ENCODE measurements at places on chromosomes 1 and 21.

- no peak for DNase-seq
Observed at GRCh38 chr21:24123785-24124184, 1483.5 kb downstream of the MRPL39 start.

DNA sequence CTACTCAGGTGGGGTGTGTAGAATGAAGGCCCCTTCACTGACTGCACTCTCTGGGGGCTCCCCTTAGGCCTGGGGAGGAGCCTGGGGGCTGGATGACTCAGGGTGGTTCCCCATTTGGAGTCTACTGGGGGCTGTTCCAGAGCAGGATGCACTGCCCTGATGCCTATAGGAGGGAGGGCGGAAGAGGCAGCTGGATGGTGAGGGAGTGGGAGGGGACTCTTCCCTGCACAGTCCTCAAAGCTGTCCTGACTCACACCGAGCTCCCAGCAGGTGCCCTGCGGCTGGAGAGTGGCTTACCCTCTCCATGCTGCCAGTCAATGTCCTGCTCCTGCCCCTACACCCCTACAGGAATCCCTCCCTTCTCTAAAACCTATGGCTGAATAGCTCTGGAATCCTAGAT, 204.4 kb downstream of the TRABD2B start:
- no peak for DNase-seq

DNA sequence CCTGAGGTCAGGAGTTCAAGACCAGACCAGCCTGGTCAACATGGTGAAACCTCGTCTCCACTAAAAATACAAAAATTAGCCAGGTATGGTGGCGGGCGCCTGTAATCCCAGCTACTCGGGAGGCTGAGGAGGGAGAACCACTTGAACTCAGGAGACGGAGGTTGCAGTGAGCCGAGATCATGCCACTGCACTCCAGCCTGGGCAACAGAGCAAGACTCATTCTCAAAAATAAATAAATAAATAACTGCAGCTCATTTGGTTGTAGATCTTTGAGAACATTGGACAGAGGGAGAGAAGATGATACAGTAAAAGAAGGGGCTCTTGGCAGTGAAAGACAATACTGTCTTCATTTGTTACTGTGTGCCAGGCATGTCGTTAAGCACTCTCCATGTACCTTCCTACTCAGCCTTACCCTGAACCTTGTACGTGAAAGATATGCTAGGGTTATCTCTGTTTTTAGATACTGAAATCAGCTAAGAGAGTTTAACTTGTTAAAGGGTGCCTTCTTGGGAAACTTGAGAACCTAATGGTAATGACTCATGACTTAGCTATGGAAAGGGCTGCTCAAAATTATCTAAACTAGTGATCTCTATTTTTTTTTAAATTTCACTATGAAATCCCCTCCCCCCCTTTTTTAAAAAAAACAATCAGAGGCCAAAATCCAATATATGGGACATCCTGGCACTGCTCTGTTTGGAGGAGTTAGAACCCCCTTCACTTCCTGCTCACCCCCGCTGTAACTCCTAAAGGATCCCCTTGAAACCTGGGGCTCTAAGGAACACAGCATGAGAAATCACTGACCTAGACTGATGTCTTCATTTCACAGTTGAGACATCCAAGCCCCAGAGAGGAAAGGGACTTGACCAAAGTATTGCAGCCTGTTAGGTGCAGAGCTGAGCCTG, 6.8 kb upstream of the KPNA6 start:
- DNase-seq, result peak; percentile 69

GRCh38 chr1:154608397-154609270, 648 bp upstream of the ADAR start:
- peak; percentile 37 for DNase-seq

GRCh38 chr1:211685823-211686222, 10.4 kb upstream of the NEK2 start:
- no peak for DNase-seq

DNA sequence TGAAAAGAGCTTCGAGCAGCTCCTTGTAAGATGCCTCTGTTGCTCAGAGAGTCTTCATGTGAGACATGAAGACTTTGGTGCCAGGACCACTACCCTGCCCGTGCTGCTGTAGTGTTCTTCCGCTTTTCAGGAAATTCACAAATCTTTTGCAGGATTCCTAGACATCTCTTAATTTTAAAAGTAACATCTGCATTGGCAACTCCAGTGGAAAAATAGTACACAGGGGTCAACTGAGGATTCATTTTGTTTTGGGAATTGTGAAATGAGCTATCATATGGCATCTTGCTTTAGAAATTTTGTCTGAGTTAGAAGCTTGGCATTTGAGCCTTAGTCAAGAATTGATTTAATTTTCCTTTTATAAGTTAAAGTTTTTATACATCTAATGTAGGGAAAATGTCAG, 7.2 kb downstream of the PRDM2 start:
- no peak for DNase-seq

GRCh38 chr1:26477446-26478152, 5.4 kb downstream of the HMGN2 start:
- DNase-seq, result no peak

DNA sequence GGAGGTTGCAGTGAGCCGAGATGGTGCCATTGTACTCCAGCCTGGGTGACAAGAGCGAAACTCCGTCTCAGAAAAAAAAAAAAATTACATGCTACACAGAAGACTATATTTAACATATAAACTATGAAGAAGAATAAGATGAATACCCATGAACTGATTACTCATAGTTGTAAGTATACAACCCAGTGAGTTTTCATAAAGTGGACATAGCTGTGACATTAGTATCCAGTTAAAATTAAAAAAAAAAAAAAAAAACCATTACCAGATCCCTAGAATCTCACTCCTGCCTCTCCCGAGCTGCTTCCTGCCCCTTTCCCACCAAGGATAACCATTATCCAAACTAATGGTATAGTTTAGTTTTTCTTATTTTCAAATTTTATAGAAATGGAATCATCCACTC, 37.4 kb downstream of the UBE4B start:
- no peak for DNase-seq

DNA sequence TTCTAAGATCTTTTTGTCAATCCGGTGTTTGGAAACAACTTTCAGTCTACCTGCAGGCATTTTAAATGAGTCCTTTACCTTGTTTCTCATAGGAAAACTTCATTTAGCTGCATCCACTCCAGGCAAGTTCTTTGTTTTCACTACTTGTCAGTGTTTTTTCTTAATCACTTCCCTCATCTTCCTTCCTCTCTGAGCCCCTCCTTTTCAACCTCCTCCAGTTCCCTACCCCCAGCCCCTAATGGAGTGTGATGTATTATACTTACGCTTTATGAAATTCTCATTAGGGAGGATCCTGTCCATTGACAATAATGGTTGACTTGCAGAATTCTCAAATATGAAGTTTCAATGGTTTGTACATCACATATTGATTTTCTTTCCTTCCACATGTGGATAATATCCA, 62.5 kb upstream of the BACH1 start:
- no peak for DNase-seq

GRCh38 chr1:30008372-30008997, 714.9 kb downstream of the MATN1 start:
- DNase-seq, result no peak

- no peak for DNase-seq
Observed at GRCh38 chr1:65109487-65109886, 38.5 kb upstream of the AK4 start.

GRCh38 chr1:26972390-26972789, 12.1 kb upstream of the KDF1 start:
- no peak for DNase-seq

- peak; percentile 51 for DNase-seq
Observed at GRCh38 chr1:79042117-79042516, 35.6 kb upstream of the ADGRL4 start.

- DNase-seq, result peak; percentile 48
Observed at GRCh38 chr1:21451981-21452411, 12.1 kb downstream of the NBPF3 start.

GRCh38 chr21:32307706-32308105, 9.1 kb downstream of the MRAP start:
- no peak for DNase-seq

DNA sequence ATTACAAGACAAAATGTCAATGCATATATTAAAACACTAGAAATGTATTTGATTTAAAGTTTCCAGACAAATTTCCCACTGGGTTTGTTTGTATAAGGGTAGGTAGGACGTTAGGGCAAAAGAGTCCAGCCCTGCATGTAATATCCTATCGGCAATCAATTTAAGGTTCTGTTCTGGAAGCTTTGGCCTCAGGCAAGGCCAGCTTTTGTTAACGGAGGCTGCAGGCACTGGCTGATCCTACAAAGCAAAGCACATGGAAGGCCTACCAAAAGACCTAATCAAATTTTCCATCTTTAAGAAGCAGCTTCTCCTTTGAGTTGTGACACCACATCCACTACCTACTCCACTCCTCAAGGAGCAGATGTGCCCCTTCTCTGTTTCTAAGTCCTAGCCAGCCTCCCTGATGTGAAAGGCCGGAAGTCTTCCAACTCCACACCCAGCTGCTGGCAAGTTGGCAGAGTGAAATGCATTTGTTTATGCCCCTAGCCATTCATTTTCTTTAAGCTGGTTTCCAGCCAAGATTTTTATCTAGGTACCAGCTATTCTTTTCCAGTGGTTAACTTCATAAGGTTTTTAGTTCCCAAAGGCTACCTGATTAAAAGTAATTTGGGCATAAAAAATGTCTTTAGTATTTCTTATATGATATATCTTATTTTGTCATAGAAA, 452.6 kb downstream of the PTBP2 start:
- DNase-seq, result no peak

GRCh38 chr1:27142464-27142863, 12.5 kb downstream of the SLC9A1 start:
- DNase-seq, result no peak

DNA sequence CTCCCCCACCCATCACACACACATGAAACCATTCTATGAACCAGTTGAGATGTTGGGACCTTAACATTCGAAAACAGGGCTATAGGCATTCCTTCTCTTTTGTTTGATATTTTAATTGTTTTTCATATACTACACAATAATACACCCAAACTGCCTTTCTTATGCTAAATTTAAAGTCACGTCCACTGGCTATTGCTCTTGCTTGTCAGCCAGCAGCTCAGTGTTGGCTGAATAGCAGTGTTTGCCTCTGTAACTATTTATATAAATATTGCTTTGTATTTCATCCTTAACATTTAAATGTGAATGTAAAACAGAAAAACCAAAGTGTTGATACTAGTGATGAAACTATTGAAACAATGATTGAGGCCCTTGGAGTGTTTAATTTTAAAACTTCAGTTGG, 234.4 kb upstream of the KCNK2 start:
- no peak for DNase-seq

DNA sequence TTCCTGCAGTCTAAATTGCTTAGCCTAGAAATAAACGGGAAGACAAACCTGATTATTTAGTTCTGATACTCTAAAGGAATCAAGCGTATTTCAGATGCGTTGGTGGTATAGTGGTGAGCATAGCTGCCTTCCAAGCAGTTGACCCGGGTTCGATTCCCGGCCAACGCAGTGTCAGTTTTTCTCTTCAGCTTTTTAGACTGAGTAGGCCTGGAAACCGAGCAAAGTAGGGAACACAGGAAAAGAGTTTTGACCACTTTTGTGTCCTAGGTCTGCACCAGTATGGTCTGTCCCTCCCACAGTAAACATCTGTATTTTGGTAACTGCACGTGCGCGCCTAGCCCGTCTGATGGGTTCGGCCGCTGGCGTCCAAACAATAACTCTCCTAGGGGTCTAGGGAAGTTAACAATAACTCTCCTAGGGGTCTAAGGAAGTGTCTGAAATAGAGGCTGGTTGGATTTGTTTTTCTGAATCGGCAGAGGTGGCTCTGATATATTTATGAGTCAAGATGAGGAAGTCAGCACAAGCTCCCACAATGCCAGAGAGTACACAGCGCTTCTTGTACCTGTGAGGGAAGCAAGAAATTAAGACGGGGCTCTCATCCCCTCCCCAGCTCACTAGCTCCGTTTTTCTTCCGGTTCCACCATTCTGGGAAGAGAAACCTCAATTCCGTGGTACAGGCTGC, 15.6 kb upstream of the HJV start:
- DNase-seq, result peak; percentile 77

DNA sequence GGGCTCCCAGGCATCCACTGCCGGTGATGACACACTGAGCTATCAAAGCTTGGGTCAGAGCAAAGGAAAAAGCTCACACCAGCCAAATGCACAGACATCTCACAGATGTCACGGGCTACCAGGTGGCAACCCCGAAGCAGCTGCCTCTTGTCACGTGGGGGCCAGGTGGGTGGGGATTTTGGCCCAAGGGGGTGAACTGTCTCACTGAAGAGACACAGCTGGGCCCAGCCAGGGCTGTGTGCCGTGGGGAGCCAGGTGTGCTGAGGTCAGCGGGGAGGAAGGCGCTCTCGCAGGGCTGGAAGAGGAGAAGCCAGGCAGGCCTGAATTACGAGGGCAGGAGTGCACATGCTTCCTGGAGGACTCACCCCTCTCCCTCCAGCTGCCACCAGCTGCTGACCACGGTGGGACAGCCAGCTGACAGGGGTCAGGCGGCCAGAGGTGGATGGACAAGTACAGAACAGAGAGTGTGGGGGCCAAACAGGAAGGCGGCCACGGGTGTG, 32.4 kb downstream of the KCNN3 start:
- DNase-seq, result no peak

GRCh38 chr1:226121049-226121586, 58.6 kb downstream of the H3-3A start:
- no peak for DNase-seq

DNA sequence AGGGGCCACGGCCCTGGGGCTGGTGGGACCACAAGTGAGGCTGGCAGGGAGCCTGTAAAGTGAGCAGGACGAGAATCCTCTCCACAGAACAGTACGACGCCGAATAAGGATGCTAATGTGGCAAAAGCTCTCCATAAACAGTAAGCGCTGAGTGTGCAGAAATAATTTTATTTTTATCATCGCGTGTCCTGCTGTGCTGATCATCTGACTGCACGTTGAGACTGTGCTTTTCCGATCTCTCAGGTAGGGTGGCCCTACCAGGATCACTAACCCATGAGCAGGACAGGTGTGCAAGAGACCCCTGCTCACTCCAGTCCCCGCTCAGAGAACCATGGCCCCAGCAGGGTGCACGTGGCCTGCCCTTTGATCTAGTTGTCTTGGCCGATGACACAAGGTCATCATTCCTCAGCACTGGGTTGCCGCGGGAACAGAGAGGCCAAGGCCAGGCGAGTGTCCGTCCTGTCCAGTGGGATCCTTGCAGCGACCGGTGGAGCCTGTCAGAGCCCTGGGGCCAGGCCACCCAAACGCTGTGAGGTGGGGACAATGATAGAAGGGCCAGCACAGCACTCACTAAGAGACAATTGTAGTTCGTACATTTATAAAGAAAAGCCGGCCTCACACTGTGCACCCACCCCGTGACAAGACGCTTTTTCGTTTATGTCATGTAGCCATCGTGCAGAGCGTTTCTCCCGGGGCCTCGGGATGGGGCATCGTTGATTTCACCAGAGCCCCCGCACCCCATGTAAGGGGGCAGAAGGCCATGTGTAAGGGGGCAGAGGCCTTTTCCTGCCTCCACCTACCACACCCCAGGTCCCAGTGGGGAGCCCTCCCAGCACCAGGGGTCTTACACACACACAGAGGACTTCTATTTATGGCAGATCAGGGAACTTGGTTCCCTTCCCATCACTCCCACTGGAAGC, 52.7 kb upstream of the ADARB1 start:
- no peak for DNase-seq

- peak; percentile 63 for DNase-seq
Observed at GRCh38 chr1:222464841-222465210, 83.1 kb downstream of the HHIPL2 start.

- DNase-seq, result no peak
Observed at GRCh38 chr1:34400675-34401074, 224.0 kb downstream of the C1orf94 start.
